Islet precursor cell (in vitro differentiated cells): ENCODE measurements at places on chromosomes 4 and X.

DNA sequence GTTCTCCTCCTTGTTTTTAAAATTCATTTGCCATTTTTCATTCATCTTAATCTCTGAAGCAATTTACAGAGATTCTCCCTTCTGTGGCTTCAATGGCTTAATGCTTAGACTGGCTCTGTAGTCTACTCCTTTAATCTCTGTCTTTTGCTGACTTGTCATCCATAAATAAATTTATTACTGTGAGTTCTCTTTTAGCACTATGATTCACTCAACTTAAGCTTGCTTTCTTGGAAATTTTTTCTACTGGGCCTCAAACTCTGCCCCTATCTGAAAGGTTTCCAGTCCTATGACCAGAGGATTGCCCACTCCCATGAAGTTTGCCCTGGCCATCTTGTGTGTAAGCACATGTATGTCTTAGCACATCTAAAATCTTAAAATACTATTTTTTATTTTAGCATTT lies 251.1 kb downstream of the DCLK2 start:
- DNase-seq = no peak

GRCh38 chr4:112702892-112703291 lies 65.9 kb downstream of the LARP7 start:
- DNase-seq = peak; percentile 69

- DNase-seq = peak; percentile 65
These were observed 382.4 kb downstream of the TRAM1L1 start for GRCh38 chr4:116702949-116703348.

- DNase-seq = no peak
These were observed 213.1 kb upstream of the BOD1L1 start for GRCh38 chr4:13840502-13841190.

DNA sequence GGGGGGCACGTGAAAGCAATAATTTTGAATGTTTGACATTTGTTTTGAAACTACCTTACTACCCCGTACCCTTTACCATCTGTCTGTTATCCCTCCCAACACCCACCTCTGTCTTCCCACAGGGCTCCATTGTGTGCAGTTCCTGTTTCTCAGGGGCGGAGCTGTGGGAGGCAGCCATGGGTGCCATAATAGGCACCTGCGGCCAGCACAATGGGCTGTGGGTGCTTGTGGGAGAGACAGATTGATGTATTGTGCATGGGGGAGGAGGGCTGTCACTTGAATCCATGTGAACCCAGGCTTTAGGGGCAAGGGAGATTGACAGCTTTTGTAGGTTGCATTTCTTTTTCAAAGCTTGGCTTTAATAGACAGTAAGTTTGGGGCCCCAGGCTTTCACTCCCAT lies 122.6 kb upstream of the CXorf66 start:
- no peak for DNase-seq

GRCh38 chr4:86264241-86264640 lies 95.6 kb downstream of the MAPK10 start:
- DNase-seq = no peak

- DNase-seq = no peak
These were observed 219.0 kb upstream of the PSAPL1 start for GRCh38 chr4:7653510-7654369.

- no peak for DNase-seq
These were observed 70.4 kb downstream of the SHROOM2 start for GRCh38 chrX:9856588-9856987.

- no peak for DNase-seq
These were observed 8.3 kb downstream of the EFNB1 start for GRCh38 chrX:68837119-68837518.
